ENCODE measurements at places on chromosomes 5 and 9.

GRCh38 chr5:55551358-55551757 is 16.6 kb upstream of the PLPP1 start:
- no peak for DNase-seq

DNA sequence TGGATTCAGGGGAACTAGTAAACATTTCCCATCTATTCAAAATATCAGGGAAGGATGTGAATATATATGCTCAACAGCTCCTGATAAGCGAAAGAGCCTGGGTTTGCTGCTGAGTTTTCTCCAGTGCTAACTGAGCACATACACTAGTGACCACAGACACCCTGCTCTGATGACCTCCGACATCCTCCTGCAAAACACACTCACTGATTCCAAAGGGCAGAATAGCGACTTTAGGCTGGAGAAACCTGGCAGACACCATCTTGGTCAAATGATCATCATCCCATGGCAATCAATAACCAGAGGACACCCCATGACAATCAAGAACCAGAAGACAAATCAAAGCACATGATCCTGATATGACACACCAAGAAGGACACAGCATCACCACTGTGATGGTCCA is 9.2 kb upstream of the GADD45G start:
- DNase-seq = no peak

- no peak for DNase-seq
Observed at GRCh38 chr9:74973714-74974113, 21.0 kb upstream of the C9orf40 start.

GRCh38 chr5:17399931-17400330 is 98.1 kb upstream of the TAF11L2 start:
- DNase-seq = no peak

DNA sequence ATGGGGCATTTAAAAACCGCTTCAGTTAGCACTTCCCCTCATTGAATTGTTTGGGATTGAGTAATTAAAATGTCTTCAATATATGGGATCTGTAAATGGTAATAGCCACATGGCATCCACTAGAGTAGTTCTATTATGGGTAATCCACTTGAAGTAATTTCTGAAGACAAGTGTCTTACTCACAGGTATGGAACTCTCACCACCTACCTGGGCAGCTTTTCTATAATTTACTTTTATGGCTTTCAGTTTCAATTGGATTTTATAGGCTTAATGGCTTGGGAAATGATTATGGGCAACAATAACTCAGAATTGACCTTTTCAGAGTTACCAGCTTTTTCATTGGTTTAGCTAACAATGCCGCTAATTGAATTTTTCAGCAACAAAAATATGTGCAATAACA is 597.9 kb downstream of the PTPRD start:
- DNase-seq = no peak

DNA sequence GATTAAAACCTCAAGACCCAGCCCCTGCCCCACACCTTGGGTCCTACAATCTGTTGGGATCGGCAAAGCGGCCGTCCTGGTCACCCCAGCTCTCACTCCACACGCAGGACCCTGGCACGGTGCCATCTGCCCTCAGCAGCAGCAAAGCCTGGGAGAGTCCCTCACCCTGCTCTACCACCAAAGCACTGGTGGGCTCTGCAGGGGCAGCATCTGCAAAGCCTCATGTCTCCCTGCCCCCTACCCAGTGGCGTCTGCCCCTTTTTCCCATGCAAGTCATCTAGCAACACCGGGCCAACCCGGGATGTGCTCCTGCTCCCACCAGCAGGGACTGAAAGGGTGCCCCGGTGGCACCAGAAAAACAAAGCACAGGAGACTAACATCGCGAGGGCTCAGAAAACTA is 19.6 kb upstream of the CNOT6 start:
- no peak for DNase-seq

DNA sequence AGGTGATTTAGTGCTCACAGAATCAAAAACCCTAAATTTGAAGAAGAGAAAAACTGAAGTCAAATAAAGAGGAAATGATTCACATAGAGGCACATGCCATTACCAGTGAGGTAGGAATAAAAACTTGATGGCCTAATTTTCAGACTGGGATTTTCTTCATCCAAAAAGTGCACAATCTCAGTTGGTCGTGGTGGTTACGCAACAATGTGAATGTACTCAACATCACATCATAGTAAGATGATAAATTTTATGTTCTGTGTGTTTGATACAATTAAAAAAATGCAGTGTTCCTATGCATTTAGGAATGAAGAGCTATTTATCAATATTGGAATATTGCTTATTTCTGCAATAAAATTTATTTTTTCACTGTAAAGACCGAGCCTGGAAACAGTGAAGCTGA is 60.7 kb downstream of the SV2C start:
- DNase-seq = no peak

- no peak for DNase-seq
Observed at GRCh38 chr5:102853680-102854079, 98.6 kb downstream of the PAM start.

GRCh38 chr9:21985964-21986667 is 8.1 kb downstream of the CDKN2A start:
- no peak for DNase-seq

DNA sequence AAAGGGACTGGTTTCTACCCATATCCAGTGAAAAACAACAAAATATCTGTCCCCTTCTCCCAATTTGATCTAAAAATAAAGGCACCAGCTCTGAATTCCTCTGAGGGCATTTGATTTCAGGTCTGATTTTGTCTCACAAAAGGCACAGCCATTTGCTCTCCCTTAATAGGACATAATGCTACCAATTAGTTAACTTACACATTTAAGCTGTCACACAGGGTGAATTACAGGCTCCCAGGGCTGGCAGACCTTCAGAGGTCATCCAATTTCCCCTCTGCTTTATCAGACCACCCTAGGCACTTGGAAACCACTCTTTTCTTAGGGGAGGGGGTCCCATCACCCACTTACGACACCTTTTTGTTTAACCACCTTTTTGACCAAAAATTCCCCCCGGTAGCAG is 319.9 kb downstream of the SPOCK1 start:
- DNase-seq = no peak

- no peak for DNase-seq
Observed at GRCh38 chr5:68258531-68258930, 43.0 kb downstream of the PIK3R1 start.

- DNase-seq = no peak
Observed at GRCh38 chr9:20205821-20206220, 416.5 kb downstream of the MLLT3 start.

- DNase-seq = no peak
Observed at GRCh38 chr5:50727149-50727496, 60.7 kb downstream of the PARP8 start.

GRCh38 chr9:15155826-15156225 is 151.2 kb downstream of the TTC39B start:
- no peak for DNase-seq

GRCh38 chr5:9343146-9343850 is 202.6 kb downstream of the SEMA5A start:
- DNase-seq = no peak

- no peak for DNase-seq
Observed at GRCh38 chr5:177354711-177355110, 3.0 kb upstream of the RGS14 start.

DNA sequence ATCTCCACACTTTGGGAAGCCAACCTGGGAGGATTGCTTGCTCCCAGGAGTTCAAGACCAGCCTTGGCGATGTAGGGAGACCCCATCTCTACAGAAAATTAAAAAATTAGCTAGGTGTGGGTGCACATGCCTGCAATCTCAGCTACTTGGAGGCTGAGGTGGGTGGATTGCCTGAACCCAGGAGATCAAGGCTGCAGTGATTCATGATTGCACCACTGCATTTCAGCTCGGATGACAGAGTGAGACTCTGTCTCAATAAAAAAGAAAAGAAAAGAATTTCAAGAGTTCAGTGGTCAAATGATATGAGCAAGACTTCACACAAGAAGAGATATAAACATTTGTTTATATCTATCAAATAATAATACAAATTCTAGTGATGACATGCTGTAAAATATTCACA is 23.0 kb upstream of the MTAP start:
- no peak for DNase-seq

- DNase-seq = no peak
Observed at GRCh38 chr5:166788050-166788449, 1503.4 kb upstream of the WWC1 start.

DNA sequence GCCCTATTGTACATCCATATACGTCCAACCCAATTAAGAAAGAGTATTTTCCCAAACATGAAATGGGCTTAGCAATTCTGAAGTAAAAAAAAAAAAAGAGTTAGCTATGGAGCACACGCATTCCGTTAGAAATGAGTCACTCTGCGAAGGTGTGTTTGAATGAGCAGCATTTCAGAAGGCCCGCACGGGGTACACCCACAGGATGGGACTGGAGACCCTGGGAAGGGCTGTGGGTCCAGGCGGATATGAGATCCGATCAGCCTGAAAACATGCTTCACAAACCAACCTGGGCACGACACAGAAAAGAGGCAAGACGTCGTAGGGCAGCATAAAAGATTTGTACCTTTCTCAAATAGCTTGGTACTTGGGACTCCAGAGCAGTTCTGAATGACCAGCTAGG is 173.9 kb upstream of the KLF9 start:
- DNase-seq = no peak

DNA sequence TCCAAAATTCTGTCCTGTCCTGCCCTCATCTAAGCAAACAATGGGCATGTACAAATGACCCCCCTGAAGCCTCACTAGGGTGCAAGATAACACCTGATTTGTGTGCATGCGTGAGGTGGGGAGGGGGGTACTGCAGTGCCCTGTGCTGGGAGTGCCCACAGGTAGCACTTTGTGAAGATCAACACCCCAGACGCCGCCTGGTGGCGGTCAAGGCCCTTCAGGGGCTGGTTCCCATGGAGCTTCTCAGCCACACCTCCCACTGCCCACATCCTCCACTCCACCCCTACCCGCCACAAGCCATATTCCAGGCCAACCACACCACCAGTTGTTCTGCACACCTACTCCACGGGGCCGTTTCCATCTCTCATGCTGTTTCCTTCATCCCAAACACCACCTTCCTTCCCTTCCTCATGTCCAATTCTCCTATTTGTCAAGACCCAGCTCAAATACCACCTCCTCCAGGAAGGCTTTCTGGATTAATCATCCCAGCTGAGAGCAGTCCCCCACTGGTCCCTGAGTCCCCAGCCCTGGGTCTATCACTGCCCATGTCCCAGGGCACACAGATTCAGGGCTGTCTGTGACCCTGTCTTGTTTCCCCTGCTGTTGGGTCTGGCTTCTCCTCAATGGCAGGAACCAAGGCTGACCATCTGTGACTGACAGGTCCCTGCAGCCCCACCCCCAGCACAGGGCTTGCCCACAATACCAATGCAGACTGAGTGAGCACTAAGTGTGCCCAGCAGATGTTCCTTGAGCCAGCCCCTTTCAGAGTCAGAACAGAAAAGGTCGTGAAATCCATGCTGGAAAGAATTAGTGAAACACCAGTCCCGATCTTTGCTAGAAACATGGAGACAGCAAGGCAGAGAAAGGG is 178.4 kb downstream of the PAX5 start:
- DNase-seq = no peak

DNA sequence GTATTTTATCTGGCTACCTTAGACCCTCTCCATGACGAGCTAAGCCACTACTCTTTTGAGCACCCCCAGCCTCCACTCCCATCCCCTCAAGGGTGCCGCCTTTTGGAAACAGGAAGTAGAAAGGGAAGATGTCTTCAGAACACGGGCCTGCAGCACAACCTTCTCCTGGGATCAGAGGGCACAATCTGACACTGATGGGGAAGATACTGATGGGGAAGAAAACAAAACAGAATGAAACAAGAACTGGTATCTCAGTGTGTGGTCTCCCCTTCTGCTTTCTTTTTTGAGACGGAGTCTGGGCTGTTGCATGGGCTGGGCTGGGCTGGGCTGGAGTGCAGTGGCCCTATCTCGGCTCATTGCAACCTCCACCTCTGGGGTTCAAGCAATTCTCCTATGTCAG is 539.7 kb upstream of the DAP start:
- no peak for DNase-seq

GRCh38 chr9:108803428-108804065 is 52.2 kb downstream of the ACTL7B start:
- DNase-seq = no peak

DNA sequence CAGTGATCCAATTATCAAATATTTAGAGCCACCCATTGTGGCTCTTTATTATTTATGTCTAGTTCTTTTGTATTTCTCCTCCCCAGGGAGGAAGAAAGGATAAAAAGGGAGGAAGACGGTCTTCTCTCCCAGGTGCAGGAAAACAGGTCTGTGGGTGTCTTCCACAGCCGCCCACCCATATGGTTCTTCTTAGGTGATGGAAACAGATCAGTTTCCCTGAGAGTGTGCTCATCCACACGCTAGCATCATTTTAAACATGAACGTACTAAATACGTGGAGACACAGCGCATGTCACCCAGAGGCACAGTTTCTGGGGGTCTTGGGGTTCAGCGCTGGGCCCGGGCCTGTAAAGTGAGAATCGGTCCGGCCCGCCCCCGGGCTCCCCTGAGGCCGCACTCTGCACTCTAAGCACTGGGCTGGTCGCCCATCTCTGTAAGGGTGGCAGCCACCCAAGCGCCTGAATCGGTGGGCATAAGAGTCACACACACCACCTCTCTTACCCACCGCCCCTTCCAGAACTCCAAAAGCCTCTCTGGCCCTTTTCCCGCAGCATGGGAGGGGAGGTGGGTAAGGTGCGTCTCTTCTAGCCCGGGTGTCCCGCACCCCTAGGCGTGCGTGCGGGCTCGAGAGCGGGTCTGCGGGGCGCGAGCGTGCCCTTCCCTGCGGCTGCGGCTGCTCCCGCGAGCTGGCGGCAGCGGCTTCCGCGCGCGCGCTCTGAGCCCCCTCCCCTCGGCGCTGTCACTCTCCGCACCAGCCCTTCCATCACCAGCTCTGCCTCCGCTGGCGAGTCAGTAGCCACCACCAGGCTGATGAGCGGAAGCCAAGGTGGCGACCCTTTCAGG is 1.3 kb downstream of the PTCH1 start:
- DNase-seq = peak; percentile 30

- DNase-seq = no peak
Observed at GRCh38 chr5:82728926-82729702, 348.1 kb downstream of the TMEM167A start.

- no peak for DNase-seq
Observed at GRCh38 chr5:76610196-76610595, 13.0 kb downstream of the F2RL2 start.

DNA sequence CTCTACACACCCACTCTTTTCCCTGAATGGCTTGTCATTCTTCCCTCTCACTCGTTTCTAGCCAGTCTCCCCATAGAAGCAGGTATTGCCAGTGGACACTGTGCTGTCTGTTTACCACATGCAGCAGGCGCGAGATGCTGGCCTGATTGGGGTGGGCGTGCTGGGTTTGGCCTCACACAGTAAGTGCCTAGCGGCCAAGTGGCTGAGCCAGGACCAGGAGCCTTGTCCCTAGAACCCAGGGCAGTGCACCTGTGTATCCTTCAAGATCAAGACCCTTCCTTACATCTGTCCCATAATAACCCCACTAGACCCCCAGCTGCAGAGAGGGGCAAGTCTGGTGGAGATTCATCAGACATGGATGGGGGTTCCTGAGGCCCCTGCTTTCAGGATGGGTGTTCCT is 112.8 kb upstream of the IRX4 start:
- DNase-seq = no peak

- DNase-seq = no peak
Observed at GRCh38 chr9:105313238-105313637, 68.8 kb downstream of the SLC44A1 start.

GRCh38 chr5:18740301-18740700 is 1106.0 kb downstream of the TAF11L14 start:
- DNase-seq = no peak

GRCh38 chr5:1544294-1544961 is 20.7 kb upstream of the LPCAT1 start:
- no peak for DNase-seq

- no peak for DNase-seq
Observed at GRCh38 chr9:70120834-70121510, 77.3 kb downstream of the MAMDC2 start.
